Stimulated activated CD4-positive, alpha-beta T cell treated with anti-CD3 and anti-CD28 coated beads, TNF-alpha, amount 100 ng/mL, for 48 hours (primary cell): ENCODE measurements at places on chromosomes 6 and 20.

GRCh38 chr20:63735859-63736718, at the start of gene LIME1:
TSS of gene LIME1 (plus strand) at chr20:63736664. CDS start at chr20:63737550, 886 bp downstream.
- DNase-seq, result no peak

DNA sequence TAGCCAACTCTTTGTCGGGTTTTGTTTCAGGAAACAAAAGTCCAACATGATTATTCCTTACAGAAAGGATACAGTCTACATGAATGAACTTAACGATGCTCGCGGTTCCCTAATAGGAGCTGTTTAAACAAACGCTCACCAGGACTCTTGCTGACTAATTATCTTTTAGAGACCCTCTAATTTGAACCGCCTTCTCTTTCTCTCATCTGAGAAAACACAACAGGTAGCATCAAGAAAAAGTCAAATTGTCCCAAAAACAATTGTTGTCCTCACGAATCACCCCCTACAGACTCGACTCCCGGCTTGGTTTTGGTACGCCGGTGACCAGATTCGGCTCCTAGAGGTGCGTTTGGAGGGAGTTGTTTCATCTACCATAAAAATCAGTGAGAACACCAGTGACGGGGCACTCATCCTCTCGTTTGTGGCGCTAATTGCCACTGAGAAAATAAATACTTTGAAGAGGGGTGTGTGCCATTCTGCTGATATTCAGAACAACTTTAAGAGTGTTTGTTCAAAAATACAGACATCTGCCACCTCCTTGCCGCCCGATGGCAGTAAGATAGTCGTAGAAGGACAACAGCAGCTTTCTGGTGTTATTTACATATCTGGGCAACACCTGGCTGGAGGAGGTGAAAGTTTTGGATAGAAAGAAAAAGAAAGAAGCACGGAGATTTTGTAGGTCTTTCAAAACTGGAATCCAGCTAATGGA, 1.1 kb upstream of the SIM1 start:
- DNase-seq, result no peak

DNA sequence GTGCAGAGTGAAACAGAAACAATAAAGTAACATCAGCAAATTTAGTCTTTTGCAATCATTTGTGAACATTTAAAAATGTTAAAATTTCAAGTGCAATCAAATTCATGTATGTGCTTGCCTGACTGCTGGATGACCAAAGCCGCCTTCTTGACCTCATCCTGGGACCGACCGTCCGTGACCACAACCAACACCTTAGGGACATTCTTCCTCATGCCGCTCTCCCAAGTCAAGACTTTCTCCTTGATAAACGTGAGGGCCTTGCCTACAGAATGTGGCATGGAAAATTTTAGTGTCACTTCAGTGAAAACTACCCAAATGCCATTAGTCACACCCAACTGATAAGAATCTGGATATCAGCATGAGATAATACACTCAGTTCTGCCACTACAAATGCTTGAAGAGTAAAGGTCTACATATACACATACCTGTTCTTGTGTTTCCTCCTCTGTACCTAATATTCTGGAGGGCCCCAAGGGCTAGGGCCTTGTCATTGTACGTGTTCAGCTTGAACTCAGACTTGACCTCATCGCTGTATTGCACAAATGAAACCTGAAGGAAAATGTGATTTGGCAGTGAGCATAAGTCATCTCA, 86.8 kb downstream of the COL12A1 start:
- DNase-seq, result no peak

- DNase-seq, result no peak
Measured at GRCh38 chr20:46804126-46804525, 90.5 kb upstream of the EYA2 start.

DNA sequence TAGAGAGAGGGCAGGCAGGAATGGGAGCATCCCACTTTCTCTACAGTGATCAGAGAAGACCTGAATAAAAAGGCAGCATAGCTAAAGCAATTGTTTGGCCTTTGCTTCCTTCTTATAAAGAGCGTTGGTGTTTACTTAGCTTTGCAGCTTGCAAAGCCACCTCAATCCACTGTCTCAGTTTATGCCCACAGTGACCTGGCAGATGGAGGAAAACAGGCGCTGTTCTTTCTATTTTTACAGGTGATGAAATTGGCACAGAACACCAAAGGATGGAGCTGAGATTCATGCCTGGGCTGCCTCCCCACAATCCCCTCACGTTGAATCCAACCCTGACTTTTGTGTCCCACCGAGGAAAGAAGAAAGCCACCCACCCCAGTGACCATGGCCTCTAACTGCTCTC, 130.5 kb downstream of the TTLL2 start:
- no peak for DNase-seq

GRCh38 chr20:47248448-47248966, 108.0 kb downstream of the ZMYND8 start:
- DNase-seq, result no peak

DNA sequence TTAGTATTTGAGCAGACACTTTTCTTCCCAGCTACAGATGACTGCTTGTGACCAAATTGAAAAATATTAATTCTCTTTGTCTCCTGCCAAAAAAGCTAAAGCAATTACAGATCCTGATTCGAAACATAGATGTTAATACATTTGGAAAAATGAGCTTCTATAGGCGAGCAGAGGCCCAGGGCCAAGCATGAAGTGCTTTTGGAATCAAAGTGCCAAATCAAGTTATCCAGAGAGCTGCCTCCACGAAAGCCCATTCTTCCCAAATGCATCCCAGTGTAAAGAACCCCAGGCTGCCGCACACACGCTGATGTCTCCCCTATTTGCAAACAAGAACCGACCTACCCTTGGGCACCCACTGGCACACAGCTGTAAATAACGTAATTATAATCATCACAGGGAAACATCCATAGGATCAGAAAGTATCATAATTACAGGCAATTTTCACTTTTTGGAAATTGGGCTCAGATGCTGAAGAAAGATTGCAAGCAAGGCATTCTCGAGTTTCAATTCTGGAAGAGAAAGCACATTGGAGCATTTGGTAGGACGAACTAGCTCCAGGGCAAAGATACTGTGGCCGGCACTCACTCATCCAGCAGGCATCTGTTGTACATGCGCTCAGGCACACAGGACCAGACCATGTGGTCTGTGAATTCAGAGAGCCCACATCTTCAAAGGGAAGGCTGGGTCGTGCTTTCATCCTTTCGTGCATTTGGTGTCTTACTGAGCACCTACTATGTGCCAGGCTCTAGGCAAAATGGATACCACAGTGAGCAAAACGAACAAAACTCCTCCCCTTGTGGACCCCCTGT, 45.9 kb downstream of the BMP7 start:
- no peak for DNase-seq

GRCh38 chr6:87282743-87283142, 39.6 kb upstream of the SMIM8 start:
- DNase-seq, result no peak

DNA sequence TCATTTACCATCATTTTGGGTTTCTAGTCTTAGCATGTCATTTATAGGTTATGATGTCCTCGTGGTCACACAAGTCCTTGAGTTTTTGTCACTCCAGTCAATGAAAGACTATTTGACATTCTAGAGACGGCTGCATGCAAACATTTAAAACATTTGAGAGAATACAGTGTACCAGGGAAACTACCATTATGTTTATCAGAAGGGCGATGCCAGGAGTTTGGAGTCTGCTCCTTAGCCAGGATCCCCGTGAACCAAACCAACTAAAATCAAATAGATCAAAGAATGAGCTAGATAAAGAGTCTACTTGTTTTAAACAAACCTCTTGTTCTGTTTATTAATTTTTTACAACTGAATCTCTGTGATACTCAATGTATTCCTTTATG, 122.6 kb downstream of the OLIG3 start:
- no peak for DNase-seq

DNA sequence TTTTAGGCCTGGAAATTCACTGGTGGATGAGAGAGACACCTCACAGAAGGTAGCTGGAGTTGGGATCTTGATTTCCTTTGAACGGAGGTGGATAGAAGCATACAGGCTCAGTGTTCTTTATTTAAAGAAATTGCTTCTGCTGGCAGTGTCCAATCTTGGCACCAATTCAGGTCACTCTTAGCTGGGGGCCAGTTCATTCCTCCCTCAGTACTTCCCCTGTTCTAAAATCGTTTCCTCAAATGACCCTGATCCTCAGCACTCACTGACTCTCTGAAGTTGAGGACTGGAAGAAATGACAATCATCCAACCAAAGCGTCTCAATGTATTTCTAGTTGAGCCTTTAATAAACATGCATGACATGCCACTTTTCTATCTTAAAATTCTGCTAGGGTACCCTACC, 472.5 kb upstream of the BTBD3 start:
- no peak for DNase-seq

- DNase-seq, result no peak
Measured at GRCh38 chr6:25176466-25176865, 102.7 kb upstream of the CARMIL1 start.

DNA sequence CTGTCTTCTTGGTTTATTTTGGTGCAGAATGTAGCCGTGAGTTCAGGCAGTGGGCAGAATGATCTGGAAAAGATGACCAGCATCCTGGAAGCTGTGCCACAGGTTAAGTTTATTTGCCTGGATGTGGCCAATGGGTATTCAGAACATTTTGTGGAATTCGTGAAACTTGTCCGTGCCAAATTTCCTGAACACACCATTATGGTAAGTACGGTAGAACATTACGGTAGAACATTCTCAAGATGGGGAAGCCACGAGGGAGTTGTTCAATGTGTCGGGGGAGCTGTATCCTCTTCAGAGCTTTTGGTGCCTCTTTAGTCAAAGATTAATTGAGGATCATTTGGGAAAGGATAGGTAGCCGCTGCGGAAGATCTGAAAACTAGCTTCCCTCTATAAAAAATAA, 16.1 kb downstream of the GMPR start:
- DNase-seq, result no peak

DNA sequence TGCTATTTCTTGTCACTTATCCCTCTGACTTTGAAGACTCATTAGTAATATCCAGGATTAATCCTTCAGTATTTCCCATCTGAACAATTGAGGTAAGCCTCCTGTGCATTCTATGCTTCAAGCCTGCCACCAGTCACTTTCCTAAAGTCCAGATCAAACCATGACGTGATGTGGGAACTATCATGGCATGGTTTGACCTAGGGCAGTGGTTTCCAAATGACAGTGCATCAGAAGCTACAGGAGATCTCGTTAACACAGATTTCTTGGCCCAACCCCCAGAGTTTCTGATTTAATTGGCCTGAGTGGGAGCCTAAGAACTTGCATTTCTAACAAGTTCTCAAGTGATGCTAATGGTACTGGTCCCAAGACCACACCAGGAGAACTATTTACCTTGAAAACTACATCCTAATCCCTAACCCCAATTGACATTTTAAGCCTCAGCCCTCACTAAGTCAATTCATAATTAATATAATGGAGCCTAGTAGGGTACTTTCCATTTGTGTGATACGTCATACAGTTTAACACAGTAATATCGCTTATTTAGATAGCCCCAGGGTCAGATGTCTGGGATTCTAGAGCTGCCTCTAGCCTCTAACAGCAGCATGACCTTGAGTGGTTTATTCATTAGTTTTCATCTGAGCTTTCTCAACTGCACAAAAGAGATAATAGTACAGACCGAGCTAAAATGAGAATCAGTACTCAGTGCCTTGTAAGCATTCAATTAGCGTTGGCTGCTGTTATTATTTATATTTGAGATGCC, 907.6 kb downstream of the TFAP2A start:
- no peak for DNase-seq

GRCh38 chr6:24223115-24223919, 97.3 kb downstream of the NRSN1 start:
- no peak for DNase-seq

DNA sequence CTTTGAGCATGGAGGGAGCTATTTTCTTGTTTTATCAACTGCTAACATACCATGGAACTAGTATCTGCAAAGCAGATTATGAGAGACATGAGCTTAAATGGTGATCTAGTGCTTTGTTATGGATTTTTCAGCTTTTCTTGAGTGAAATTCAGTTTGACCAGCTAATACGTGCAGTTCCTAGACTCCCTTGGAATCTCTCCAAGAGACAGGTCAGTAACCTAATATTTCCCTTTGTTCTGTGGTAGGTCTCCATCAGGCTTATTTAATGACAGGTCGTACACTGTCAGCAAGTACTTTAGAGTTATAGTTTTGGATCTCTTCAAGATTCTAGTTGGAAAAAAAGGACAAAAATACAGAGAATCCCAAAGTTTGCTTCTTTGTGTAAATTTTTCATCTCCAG, 43.9 kb downstream of the HDAC2 start:
- DNase-seq, result no peak

GRCh38 chr20:64229507-64230061, 26.0 kb upstream of the PCMTD2 start:
- DNase-seq, result no peak

DNA sequence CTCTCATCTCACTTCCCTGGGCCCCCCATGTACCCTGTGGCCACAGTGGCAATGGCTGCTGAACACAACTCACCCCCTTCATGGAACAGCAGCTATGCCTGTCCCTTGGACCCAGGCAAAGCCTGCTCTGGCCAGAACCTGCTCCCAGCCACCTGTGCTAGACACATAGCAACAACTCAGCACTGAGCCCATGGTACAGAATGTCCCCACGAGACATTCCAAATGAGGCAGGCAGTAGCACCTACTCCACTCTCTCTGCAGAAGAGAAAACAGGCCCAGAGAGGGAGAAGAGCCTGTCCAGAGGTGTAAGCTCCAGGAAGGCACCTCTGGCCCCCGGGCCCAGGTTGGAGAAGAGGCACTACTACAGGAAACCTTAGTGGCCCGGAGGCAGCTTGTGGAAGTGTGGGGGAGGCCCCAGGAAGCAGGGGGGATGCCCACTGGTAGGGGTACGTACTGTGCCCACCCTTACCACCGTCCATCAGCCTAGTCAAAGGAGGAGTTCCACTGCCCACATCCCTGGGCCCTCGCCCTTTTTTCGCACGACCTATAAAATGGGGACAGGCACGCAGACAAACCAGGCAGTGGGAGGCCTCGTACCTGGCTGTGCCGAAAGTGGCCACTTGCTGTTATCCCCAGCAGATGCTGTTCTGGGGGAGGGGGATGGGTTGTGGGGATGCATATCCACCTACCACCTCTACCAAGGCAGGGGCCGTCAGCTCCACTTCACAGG, 97.2 kb downstream of the ASXL1 start:
- DNase-seq, result no peak
